ENCODE measurements at places on chromosomes 2 and 18.

DNA sequence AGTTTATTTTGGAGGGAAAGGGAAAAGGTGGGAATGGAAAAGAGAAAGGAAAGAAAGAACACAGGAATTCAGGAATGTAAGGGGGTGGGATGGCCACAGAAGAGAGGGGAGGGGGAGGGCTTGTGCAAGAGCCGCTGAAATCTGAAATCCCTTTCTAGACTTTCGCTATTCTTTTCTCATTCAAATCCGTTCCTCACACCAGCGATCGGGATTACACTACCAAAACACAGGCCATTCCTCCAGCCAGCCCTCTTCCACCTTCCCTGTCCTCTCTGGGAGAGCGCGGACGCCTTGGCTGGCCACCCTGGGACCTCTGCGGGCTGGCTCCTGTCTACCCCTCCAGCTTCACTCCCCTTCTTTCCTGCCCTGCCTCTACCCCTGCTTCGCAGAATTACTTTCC is 102.3 kb downstream of the CDCA7 start:
- peak; percentile 64 for DNase-seq

DNA sequence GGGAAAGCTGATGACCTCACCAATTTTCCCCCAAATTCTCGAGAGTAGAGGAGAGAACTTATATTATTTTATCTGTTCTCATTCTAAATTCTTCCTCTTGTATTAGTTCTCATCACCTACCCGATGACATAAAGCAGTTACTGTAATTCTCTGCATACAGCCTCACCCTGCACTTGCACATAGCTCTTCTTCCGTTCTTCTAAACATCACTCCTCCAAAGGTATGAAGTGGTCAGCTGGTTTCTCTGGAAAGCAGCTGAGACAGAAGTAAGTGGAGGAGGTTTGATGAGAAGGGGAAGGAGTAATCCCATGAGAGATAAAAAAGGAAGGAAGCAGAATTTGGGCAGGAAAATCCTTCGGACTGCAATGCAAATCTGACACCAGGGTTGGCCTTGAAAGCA is 39.0 kb downstream of the FBXO48 start:
- DNase-seq, result no peak

DNA sequence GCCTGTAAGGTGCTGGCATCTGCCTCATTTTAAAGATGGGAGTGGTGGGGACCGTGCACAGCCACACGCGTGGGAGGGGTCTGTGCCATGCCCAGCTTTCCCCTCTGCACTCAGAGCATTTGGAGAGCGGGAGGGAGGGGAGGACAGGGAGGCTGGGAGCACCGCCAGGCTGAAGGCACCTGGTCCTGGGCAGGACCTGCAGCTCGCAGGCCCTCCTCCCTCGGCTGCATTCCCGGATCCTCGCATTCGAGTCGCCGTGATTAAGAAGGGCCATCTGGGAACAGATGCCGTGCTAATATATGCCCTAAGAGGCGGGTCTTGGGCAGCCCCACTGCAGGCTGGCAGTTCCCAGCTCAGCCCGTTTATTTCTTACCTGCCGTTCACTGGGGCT is 84.0 kb downstream of the PTGR3 start:
- DNase-seq, result no peak

- peak; percentile 90 for DNase-seq
These were observed 1.8 kb upstream of the TCF4 start for GRCh38 chr18:55589625-55590291.

GRCh38 chr2:58448065-58448507 is 207.0 kb upstream of the FANCL start:
- DNase-seq, result peak; percentile 52

DNA sequence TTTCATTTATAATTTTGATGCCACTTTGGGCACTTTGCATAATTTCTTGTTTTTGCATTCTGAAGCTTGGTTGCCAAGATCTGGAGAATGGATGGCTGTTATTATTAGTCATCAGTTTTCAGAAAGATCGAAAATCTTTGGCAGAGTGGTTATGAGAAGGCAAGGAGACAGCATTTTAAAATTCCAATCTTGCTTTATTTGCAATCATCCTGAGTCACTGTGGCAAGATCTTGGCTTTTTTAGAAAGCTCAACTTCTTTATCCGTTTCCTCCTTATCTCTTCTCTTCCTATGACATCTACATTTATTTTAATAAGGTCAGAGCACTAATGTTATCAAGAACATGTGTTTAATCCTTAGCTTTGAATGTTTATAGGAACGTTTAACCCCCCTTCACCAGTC is 31.1 kb upstream of the EIF2AK3 start:
- DNase-seq, result no peak

DNA sequence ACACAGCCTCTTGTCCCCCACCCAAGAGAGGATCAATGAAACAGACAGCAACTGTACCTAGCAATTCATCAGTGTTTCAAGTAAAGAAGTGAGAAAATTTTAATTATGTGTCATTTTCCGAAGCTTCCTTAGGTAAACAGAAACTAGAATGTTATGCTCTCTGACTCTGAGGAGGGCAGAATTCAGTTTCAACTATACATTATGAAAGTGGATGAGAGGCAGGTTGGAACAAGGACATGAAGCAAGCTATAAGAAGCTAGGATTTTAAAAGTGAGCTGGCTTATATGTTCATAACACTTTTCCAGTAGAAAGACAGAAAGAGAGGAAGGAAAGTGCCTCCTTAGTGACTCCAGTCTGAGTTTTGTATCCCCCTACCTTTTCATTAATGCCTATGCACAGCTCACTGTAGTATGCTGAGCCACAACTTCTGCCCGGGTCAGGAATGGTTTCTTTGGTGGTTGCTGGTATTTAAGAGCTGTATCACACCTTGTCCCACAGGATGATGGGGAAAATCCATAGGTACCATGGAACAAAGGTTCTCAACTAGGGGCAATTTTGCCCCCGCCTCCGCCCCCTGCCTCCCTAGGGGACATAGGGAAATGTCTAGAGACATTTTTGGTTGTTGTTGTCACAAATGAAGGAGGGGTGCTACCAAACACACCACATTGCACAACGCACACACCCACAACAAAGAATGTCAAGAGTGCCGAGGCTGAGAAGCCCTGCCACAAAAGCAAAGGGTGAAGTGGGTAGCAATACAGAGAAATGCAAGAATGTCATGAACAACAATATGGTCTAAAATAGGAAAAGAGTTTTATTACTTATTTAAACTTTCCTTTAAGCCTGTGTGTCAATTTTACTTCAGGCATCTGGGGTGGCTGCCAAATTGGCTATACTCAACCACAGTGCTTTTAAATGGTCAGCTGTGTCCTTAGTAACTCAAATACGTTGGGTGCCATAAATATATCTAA is 161.0 kb upstream of the ZFP36L2 start:
- DNase-seq, result no peak

- peak; percentile 82 for DNase-seq
These were observed 90.4 kb upstream of the SLC35G4 start for GRCh38 chr18:11518788-11519685.

DNA sequence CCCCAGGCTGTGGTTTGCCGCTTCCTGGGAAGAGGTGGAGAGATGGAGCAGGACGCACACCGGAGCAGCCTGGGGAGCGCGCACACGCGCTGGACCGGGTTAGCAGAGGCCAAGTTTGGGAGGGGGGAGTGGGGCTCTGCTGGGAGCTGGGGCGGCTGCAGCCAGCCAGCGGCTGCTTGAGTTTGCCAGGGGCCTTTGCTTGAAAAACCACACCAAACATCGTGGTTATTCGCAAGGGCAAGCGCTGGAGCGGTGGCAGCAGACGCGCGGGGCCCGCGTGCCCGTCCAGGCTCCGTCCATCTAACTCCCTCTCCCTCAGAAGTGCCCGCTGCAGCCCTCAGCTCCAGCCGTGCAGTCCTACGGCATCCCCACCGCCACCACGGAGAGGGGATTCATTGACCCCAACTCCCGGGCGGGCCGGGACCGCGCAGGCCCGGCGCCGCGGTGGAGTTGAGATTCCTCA is 4.6 kb downstream of the PTGR3 start:
- DNase-seq, result peak; percentile 89

DNA sequence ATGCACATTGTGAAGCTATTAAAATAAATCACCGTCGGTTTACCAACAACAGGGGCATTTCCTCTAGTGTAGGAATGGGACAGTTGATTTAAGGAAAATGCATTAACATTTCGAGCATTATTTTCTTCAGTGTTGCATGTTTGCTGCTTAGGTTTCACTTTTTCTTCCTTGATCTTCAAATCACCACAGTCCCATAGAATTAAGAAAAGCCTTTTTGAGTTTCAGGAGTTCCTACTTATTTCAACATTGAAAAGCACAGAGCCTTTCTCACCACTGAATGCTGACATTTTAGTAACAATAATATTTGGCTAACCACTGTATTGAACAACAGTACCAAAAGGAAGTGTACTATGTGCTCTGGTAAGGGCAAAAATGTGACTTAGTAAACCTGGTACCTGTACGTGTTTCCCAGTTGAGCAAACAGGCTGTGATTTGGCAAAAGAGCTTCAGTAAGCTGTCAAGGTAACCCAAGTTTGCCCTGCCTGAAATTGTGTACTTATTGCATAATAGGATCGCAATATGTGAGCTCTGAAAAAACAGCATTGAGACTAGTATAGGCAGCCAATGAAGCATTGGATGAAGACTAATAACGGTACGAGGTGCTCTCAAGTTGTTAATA is 2.2 kb downstream of the LRRTM4 start:
- DNase-seq, result no peak

DNA sequence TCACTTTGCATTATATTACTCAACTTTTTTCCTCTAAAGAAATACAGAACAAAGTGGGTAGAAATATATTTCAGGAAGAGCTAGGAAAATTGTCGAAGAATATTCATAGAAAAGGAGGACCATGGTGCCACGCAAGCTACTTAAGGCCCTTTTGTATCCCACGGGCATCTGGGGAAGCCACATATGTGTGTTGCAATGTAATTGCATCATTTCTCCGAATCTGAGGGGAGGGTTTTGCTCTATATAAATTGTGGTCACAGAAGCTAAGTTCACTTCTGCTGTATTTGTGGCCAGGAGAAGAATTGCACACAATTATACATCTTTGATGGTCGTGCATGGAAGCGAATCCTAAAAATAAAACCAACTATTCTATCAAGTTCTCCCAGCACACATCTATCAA is 360.3 kb downstream of the IRS1 start:
- no peak for DNase-seq

DNA sequence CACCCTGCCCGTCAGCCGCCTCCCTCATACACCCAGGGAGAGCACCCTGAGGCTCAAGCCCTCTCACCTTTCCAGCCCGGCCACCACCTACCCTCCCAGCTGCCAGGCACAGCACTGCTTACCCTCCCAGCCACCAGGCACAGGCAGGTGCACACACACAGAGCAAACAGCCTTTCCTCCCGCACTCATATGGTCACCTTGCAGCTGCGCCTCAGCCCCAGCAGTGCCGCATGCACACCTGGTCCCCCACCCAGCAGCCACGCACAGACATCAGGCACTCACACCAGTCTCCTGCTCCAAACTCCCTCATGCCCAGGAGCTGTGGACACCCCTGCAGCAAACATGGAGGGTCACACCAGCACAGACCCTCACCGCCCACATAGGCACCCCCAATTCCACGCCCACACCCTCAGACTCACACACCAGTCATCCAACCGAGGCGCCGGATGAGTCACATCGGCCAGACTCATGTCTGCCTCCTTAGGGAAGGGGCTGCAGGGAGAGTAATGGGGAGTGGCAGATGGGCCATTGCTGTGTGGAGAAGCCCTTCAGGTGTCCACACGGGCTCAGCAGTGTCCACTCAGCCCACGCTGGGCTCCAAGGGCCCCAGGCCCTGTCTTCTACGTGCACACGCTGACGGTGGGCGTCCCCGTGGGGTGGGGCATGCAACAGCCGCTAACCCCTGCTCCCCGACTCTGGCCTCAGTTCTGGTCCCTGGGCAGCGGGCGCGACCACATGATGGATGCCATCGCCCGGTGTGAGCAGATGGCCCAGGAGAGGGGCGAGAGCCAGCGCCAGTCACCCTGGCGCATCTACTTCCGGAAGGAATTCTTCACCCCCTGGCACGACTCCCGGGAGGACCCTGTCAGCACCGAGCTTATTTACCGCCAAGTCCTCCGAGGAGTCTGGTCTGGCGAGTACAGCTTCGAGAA is 22.3 kb upstream of the GPR17 start:
- peak; percentile 53 for DNase-seq

GRCh38 chr18:49910019-49910418 is 96.7 kb upstream of the ACAA2 start:
- no peak for DNase-seq

- DNase-seq, result no peak
These were observed 141.0 kb downstream of the RPIA start for GRCh38 chr2:88832311-88832991.

DNA sequence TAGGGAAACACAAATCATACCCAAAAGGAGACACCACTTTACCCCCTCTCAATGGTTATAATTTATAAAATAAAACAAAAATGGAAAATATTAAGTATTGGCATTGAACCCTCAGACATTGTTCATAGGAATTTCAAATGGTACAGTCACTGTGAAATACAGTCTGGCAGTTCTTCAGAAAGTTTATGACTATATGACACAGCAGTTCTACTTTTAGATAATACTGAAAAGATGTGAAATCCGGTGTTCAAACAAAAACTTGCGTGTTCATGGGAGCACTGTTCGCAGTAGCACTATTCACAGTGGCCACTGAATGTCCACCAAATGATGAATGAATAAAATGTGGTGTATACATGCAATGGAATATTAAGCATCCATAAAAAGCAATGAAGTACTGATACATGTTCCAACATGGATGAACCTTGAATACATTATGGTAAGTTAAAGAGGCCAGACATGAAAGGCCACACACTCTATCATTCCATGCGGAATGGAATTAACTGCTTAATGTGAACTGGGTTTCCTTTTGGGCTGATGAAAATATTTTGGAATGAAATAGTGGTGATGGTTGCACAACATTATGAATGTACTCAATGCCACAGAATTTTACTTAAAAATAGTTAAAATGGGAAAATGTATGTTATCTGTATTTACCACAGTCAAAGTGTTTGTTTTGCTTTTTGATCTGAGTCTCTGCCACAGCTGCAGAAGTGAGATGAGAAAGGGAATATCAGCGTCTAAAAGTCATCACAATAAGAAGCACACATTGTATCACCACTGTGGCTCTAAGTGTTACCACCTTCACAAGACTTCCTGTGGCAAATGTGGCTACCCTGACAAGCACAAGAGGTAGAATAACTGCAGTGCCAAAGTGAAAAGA is 864.6 kb downstream of the SUCLG1 start:
- no peak for DNase-seq

- no peak for DNase-seq
These were observed 4.6 kb downstream of the ACMSD start for GRCh38 chr2:134842930-134843490.

- DNase-seq, result no peak
These were observed 66.1 kb downstream of the CHN1 start for GRCh38 chr2:174939046-174939445.

DNA sequence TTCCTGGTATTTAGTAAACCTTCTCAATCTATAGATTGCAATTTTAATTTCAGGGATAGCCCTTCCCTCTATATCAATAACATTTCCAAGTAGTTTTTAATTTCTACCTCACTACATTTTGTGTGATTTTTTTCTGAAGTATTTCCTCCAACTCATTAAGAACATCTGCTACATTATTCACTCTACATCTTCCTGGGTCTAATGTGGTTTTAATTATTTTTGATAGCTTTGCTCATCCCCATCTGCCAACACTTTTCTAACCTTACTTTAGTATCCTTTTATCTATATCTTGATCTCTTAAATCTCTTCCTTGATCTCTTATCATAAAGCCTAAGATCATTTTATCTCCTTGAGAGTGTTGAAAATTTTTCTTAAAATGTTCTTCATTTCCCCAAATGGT is 278.3 kb upstream of the CYP26B1 start:
- DNase-seq, result no peak

- peak; percentile 34 for DNase-seq
These were observed 129.1 kb downstream of the TSN start for GRCh38 chr2:121884511-121884921.

- DNase-seq, result no peak
These were observed 247.1 kb upstream of the NT5C1B start for GRCh38 chr2:18836436-18836835.
